ENCODE measurements at places on chromosomes 3 and 15.

GRCh38 chr3:181757694-181758306 lies 46.1 kb downstream of the SOX2 start:
- DNase-seq: no peak

- DNase-seq: no peak
Observed at GRCh38 chr3:152731511-152731910, 103.4 kb upstream of the P2RY1 start.

DNA sequence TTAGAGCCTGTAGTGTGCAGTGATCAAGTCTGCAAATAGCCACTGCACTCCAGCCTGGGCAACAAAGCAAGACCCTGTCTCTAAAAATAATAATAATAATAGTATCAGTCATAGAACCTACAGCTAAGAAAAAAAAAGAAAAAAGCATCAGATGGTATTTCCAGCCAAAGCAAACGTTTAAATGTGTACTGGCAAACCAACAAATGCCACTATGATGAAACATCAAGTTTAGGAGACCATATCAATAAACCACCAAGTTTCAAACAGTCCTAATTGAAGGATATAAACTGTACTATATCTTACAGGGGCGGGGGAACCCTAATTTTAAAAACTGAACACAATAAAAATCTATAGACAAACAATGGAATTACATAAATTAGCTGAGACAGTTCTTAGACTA lies 6.4 kb downstream of the UBP1 start:
- no peak for DNase-seq

GRCh38 chr15:51536965-51537574 lies 85.5 kb downstream of the DMXL2 start:
- DNase-seq: peak; percentile 40

DNA sequence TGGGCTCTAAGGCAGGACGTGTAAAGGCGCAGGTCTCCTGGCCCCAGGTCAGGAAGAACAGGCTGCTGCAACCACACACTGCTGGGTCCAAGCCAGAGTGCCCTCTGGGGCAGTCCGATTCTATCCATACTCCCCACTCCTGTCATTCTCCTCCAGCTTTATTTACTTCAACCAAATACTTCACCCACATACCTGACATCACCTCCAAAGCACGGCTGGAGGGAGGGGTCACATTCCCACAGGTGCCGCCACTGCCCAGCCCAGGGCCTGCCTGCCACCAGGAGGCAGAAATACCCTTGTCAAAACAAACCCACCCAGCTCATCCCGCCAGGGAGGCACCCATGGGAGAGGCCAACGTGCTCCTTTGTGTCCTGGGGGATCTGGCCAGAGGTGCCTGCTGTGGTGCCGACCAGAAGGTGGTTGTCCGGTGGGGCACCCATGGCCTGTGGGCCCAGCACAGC lies 100.4 kb downstream of the DAPK2 start:
- DNase-seq: no peak

- DNase-seq: no peak
Observed at GRCh38 chr3:149638228-149639092, 19.4 kb downstream of the WWTR1 start.

- DNase-seq: no peak
Observed at GRCh38 chr3:2944628-2945027, 165.5 kb downstream of the IL5RA start.

- DNase-seq: no peak
Observed at GRCh38 chr15:42695527-42696071, 41.3 kb downstream of the CDAN1 start.

GRCh38 chr3:16653712-16654111 lies 48.5 kb upstream of the DAZL start:
- DNase-seq: no peak

DNA sequence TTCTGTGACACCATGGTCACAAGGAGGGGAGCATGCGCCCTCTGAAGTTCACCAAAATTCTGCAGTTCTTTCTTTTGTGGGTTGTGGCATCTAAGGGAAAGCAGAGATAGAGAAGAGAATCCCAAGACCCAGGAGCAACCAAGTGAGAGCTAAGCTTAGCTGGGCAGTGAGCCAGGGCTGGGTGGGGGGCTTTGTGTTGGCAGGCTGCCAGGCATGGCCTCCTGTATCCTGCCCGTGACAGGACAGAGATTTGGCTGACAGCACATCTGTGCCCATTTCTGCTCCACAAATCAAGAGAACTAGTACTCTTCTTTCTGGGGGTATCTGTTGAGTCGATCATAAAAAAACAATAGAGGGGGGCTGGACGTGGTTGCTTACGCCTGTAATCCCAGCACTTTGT lies 66.2 kb downstream of the NMNAT3 start:
- no peak for DNase-seq

DNA sequence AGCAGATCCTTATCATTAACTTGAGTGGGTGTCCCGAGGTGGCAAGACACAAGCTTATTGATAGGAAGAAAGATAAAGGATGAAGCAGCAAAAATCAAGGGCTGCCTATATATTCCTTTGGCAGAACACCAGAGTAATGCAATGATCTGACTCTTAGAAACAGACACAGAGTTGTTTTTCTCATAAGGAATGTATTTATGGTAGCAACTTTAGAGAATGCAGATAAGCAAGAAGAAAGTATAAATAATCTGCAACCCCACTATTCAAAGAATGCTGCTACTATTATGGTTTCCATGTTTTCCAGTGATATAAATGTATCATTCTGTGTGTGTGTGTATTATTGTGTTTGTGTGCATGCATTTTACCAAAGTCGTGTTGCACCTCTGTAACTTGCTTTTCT lies 208.3 kb downstream of the THSD4 start:
- no peak for DNase-seq

GRCh38 chr3:35216501-35217266 lies 422.6 kb upstream of the ARPP21 start:
- no peak for DNase-seq

DNA sequence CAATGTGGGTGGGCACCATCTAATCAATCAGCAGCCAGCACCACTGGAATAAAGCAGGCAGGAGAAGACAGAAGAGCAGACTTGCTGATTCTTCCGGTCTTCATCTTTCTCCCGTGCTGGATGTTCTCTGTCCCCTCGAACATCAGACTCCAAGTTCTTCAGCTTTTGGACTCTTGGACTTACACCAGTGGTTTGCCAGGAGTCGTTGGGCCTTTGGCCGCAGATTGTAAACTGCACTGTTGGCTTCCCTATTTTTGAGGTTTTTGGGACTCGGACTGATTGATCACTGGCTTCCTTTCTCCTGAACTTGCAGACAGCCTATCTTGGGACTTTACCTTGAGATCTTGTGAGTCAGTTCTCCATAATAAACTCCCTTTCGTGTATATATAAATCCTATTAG lies 292.8 kb downstream of the BCHE start:
- DNase-seq: no peak

DNA sequence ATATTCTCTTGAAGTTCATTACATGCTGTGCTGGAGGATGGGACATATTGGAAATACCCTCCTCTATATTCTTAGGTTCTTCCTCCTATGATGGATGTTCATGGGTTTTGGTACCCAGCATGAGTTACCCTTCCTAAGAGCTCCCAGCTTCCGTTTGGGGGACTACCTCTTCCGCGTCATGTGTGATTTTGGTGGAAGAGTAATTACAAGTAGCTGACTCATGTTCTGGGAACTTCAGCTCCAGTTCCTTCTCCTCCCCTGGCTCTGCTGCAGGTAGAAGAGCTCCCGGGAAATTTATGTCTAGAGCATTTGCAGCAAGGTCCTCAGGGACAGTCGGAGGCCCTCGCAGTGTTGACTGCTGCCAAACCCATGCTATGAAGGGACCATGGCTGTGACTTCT lies 208.8 kb upstream of the IL12A start:
- no peak for DNase-seq

DNA sequence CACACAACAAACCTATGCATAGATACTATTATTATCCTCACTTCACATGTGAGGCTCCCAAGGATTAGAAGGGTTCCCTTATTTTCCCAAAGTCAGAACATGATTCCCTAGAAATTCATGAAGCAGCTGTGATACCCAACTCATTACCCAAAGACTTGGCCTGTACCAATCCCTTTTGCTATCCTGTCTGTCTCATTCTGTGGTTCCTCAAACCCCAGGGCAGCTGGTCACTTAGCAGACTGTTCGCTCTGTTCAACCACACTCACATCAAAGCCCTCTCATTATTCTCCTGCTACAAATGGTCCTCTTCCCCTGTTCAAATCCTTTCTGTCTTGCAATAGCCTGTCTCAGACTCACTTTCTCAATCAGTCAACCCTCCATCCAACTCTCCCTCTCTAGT lies 154.3 kb upstream of the TRIM42 start:
- DNase-seq: no peak

- no peak for DNase-seq
Observed at GRCh38 chr15:89679212-89679611, at the start of gene PLIN1. PLIN1 (minus strand) TSS chr15:89679367; CDS start chr15:89677489, 1,878 bp downstream.

GRCh38 chr15:80635953-80636352 lies 59.2 kb upstream of the ABHD17C start:
- DNase-seq: no peak

DNA sequence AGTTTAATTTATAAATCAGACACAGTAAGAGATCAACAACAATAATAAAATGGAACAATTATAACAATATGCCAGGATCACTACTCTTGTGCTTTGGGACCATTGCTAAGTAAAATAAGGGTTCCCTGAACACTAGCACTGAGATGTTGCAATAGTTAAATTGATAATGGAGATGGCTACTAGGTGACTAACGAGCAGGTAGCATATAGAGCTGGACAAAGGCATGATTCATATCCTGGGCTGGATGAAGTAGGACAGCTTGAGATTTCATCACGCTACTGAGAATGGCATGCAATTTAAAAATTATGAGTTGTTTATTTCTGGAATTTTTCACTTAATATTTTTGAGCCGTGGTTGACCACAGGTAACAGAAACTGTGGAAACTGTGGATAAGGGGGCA lies 20.7 kb upstream of the MYZAP start:
- no peak for DNase-seq

DNA sequence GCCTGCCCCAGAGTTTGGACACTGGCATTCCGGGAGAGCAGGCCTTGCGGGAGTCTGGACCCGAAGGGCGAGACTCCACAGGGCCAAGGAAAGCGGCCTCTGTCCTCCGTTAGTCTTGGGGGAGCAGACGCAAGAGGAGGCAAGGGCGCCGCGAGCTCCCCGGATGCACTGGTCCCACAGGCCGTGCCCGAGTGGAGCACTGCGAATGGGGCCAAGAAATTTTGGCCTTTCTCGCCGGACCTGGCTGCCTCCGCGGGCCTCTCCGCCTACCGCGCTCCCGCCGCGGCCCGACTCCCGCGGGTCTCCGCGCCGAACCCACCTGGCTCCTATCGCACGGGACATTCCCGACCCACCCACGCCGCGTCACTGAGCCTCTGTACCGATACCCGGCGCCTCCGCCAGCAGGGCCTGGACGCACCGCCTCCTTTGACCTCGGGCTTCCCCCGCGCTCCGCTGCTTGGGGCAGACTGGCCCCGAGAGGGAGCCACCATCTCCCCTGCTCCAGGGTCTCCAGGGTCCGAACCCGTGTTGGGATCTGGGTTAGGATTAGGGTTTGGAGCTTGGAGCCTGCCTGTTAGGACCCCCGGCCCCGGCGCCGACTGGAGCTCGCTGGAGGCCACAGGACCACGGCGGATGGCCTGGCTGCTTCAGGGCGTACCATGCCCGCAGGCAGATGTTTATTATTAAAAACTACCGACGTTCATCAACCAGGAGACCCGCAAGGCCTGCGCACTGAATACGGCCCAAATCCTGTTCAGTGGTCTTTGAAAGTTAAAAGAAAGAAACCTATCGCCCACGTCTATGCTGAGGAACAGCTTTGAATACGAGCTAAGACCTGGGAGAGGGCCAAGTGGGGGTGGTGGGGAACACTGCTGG lies 11.7 kb downstream of the SHOX2 start:
- DNase-seq: no peak

DNA sequence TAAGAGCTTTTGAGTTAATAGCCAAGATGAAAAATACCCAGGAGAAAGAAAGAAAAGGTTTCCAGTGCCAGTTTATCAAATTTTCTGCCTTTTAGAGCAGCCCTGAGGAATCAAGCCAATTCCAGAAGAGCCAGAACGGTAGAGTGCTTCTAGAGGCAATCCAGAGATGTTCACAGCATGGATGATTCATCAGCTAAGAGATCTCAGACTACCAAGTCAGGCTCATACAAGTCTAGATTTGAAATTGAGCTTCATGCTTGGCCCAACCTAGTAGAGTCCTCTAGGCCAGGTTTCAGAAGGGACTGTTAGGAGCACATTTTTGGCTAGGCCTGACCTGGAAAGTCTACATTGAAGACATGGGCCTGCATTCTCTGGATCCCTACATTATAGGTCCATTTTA lies 15.5 kb downstream of the WDR48 start:
- DNase-seq: no peak

DNA sequence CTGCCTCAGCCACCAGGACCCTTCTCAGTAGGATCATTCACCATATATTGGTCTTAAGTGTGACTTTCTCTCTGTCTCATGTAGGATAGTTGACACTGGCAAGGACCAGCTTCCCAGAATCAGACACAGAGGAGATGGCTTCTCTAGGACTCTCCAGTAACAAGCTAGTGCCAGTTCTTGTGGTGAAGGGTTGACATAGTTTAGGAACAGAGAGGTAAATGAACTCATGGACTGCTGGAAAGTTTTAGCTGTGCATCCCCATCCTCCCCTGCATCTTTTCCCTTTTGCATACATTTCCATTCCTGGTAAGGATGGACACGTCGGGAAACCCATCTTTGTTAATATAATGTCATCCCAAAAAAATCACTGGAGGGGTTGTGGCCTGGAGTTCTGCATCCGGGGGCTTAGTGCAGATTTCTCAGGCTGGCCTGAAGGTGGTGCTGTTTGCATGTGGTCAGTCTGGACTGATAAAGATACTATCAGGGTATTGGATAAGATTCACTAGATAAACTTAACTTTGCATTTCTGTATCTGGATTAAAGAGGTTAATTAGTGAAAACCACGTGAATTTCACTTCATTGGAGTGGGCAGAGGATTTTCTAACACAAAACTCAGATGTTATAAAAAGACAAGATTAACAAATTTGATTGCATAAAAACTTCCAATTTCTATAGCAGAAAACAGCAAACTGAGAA lies 110.8 kb downstream of the TBC1D2B start:
- peak; percentile 92 for DNase-seq

DNA sequence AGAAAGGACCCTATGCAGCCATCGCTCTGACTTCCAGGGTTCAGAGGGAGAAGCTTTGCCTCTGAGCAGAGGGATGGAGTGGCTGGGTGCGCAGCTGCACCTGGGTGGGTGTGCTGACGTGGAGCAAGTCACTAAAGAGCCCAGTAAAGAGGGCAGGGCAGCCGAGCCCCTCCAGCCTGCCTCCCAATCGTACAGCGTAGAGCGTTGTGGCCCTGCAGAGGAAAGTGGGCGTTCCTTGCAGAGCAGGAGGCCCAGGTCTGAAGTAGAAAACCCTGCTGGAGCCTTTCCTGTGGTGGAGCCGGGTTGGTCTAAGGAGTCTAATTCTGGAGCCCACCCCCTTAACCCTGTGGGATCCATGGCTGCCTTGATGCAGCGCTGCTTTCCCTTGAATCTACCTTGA lies 61.0 kb downstream of the ABTB1 start:
- DNase-seq: no peak

- DNase-seq: no peak
Observed at GRCh38 chr3:135851201-135852081, 114.1 kb upstream of the PPP2R3A start.
